ENCODE measurements at places on chromosomes 12 and 14.

DNA sequence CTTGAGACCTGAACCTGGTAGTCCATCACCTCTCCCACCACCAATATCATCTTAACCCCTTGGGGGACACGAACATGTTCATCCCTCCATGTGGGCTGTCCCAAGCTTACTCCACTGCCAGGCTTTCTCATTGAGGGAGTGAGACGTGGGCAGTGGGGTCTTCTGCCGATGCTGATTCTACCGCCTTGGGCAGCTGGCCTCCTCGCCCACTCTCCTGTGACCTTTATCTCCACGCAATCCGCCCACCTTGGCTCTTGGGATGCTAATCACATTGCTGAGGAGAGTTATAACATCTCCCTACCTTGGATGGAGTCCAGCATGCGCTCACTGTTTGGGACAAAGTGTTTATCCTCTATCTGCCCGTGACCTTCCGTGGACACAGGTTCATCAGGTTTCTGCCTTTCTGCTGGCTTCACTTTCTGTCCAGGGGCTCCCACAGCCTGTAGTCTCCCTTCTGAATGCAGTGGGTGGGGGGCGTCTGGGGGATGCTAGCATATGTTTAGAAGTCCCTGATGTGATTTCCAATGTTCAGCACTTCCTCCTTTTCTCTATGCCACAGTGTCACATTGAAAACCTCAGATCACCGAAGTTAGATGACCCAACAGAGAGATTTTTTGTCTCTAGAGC, 53.2 kb upstream of the ESRRB start:
- DNase-seq: no peak

DNA sequence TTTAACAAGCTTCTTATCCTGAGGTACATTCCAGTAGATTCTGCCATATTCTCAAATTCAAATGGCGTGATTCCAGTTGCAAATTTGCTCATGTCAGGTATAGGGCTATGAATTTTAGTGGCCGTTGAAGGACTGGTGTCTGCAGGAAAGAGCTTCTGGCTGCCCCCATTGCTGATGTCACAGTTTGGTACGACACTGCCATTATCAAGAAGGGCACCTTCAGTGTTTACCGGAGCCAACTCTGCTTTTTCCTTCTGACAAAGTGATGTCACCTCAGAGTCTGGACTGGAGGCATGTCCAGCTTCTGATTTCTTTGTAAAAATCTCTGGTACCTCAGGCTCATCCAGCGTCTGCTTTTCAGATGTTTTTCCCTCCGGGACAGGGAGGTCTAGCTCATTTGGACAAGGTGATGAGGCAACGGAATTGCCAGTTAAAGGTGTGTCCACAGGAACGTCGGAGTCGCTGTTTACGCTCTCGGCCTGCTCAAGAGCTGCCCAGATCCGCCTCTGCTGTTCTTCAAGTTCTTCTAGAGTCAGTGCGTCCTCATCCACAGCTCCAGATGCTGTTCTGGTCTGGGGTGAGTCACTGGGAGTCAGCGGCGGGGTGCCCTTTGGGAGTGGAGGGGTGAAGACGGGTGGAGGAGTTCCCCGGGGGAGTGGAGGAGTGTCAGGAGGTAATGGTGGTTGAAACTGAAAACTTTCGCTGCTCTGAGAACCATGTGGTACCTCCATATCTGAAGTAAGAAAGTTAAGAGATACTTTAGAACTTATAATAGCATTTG, 27.0 kb downstream of the ZCCHC8 start:
- no peak for DNase-seq

GRCh38 chr12:109178532-109178931, 62.1 kb downstream of the ACACB start:
- DNase-seq: no peak

- DNase-seq: no peak
Observed at GRCh38 chr14:83993545-83993944, 1536.4 kb upstream of the FLRT2 start.

- no peak for DNase-seq
Observed at GRCh38 chr12:94595152-94595551, 55.2 kb downstream of the TMCC3 start.

- DNase-seq: no peak
Observed at GRCh38 chr12:23771240-23771949, 178.1 kb downstream of the SOX5 start.

- DNase-seq: no peak
Observed at GRCh38 chr14:42090122-42090521, 483.4 kb downstream of the LRFN5 start.

DNA sequence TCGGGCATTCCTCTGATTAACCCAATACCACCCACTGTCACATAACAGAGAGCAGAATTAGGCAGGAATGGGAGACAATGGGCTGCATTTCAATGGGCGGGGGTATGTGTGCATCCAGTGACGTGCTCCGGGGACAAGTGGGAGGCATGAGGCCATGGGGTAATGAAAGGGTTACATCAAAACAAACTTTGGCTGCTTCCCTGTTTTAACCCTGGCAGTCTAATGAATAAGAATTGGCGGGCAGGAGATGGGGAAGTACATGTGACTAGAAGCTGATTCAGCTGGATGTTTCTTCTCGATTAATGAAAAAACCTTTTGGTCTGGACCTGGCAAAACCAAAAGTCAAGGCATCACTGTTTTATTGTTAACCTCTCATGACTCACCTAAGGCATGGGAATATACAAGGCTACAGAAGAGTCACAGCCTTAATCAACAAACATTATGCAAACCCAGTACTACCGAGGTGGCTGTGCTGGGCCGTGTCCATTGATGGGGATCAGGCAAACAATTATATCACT, 44.2 kb downstream of the SOCS2 start:
- no peak for DNase-seq
